ENCODE measurements at places on chromosomes 3 and 15.
A peak's percentile ranks its signal among the peaks of the same experiment; 100 is the strongest.

GRCh38 chr15:66647358-66647757 lies 54.7 kb upstream of the SMAD6 start:
- DNase-seq: no peak

GRCh38 chr3:84987706-84988504 lies 29.1 kb downstream of the CADM2 start:
- DNase-seq: no peak

GRCh38 chr15:69451951-69452691 lies 497 bp upstream of the RPLP1 start:
- peak; percentile 77 for DNase-seq

DNA sequence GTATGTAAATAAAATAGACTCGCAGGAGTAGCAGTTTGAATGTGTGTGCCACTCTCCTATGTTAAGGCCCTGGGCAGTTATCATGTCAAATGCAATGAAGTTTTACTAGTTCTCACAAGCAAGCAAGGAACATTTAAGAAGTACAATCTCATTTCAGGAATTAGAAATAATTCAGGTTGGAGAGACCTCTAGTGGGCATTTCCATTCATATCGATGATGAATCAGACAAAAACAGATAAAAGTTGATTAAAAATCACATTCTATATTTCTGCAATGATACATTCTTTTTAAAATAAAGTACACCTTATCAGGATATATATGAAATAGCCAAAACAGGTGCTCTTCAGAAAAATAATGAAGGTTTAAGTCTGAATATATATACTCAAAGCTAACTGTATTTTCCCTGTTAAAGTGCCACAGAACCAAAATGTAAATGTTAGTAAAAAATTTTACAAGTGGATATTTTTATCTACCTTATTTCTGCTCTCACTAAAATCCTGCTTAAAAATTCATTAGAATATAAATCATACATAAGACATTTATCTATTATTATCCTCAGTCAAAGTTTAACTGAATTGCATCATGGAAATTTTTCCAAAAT lies 492.4 kb upstream of the FRG2C start:
- no peak for DNase-seq

DNA sequence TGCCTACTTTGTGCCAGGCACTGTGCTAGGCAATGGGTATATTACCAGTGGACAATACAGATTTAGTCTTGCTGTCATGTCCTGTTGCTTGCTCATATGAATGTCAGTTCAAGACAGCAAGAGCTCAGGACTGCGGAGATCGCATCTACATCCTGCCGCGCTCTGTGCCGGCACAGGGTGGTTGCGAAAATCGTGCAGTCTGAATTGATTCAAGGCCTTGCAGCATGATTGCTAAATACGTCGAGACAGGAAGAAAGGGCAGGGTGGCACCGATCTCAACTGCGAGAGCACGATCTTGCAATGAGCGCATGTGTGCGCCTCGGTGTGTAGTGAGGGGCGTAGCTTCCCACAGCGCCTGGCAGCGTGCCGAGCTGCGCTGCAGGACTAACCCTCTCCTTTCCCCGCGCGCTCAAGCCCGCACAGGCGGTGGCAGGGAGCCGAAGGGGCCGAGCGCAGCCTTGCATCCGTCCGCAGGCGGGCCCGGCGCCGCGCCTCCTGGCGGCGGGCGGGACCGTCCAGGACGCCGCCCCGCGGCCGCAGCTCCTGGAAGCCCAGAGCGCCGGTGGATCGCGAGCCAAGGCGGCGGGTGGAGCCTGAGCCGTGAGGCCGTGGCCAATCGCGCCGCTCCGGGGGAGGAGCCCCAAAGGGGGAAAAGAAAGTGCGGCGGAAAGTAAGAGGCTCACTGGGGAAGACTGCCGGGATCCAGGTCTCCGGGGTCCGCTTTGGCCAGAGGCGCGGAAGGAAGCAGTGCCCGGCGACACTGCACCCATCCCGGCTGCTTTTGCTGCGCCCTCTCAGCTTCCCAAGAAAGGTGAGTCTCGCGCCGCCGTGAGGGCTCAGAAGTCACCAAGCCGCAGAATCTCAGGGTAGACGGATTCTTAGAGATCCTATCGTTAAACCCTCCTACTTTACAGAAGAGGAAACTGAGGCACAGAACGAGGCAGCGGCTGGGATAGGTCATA lies at the start of gene IL1RAP:
Gene IL1RAP, plus strand, starts transcription at position 677 of the 962 bp plus-strand sequence. CDS start 50,205 bp downstream, outside the sequence.
- DNase-seq: peak; percentile 92

DNA sequence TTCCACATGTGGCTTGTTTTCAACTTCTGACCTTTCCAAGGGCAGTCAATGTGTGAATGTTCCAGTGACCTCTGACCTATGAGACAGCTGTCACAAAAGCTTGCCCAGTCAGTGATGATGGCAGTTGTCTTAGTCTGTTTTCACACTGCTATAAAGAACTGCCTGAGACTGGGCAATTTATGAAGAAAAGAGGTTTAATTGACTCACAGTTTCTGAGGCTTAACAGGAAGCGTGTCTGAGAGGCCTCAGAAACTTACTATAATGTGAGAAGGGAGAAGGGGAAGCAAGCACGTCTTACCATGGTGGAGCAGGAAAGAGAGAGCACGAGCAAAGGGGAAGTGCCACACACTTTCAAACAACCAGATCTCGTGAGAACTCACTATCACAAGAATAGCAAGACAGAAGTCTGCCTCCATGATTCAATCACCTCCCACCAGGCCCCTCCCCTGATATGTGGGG lies 95.6 kb downstream of the ECT2 start:
- no peak for DNase-seq

DNA sequence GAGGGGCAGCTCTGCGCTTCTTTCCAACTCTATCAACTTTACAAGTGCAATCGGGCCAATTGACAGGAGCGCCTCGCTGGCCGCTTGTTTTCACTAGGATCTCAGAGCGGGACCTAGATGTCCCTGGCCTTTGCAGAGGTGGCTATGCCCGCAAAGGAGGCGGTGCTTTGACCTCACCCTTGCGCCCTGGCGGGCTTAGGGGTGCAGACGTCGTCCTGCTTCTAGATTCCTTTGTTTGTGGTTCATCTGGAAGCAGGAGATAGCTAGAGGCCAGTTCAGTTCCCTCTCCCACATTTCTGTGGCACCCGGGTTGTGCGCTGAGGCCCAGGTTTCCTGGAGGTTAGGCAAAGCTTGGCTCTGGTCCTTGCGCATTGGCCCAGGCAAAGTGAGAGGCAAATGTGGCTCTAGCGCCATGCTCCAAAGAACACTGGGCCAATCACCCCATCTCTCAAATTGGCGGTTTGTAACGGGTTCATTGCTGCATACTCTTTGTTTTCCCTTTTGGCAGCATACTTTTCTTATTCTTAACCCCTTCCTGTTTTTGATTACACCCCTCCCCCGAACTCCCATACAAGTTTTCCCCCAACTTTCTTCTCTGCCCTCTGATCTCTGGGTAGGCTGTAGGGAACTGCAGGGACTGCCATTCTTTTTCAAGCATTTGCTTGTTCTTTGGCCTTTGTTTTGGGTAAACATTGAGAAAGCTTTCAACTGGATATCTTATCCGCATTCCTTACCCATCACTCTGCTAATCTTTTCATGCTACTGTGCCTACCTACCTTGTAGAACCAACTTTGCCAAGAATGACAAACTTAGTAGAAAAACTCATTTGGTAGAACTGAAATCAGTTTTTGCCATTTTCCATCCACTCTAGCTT lies 1.4 kb downstream of the PPM1L start:
- DNase-seq: peak; percentile 57

DNA sequence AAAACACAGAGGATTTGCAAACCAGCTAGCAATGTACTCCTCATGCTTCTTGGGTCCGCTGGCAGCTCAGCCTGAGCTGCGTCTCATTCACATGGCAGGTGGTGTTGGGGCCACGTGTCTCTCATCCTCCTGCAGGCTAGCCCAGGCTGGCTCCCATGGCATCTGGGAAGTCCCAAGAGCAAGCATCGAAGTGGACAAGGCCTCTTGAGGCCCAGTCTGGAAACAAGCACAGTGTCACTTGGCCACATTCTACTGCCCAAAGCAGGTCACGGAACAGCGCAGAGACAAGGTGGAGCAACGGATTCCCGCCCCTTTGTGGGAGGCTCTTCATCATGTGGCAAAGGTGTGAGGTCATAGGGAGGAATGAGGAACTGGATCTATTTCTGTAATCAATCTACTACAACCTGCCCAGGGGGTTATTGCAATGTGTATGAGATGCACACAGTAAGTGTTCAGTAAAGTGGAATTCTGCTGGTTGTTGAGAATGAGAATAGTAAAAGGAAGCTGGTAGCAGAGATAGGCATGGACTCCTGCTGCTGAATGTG lies 128.3 kb downstream of the TPRA1 start:
- DNase-seq: no peak

- no peak for DNase-seq
Measured at GRCh38 chr3:101950985-101951733, 101.8 kb downstream of the NFKBIZ start.

DNA sequence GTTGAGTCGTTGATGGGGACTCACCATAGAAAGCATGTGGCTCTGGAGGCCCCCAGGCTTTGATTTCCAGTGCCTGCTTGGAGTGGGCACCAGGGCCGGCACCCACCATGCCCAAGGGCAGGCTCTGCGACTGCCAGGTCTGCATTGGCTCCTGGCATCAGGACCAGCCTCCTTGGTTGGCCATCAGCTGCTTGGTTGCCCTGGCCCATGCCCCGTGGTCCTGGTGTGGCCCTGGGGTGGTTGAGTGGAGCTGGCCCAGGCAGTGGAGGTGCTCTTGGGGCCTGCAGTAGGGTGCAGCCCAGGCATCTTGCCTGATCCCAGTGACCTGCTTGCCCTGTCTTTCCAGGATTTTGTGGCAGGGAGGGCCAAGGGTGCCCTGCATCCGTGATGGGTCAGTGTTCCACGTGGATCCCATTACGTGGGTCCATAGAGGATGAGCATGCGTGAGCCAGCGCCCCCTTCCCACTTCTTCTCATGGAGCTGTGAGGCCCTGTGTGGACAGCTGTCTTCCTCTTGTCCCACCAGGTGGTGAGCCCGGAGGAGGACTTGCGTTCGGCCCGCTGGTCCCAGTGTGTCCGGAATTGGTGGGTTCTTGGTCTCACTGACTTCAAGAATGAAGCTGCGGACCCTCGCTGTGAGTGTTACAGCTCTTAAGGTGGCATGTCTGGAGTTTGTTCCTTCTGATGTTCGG lies 187.0 kb downstream of the UBE3A start:
- peak; percentile 44 for DNase-seq

- no peak for DNase-seq
Measured at GRCh38 chr15:81024265-81024872, 23.6 kb downstream of the TLNRD1 start.

GRCh38 chr15:50107591-50108408 lies 11.2 kb downstream of the ATP8B4 start:
- DNase-seq: no peak

- DNase-seq: no peak
Measured at GRCh38 chr15:88022716-88023115, 233.8 kb downstream of the NTRK3 start.

DNA sequence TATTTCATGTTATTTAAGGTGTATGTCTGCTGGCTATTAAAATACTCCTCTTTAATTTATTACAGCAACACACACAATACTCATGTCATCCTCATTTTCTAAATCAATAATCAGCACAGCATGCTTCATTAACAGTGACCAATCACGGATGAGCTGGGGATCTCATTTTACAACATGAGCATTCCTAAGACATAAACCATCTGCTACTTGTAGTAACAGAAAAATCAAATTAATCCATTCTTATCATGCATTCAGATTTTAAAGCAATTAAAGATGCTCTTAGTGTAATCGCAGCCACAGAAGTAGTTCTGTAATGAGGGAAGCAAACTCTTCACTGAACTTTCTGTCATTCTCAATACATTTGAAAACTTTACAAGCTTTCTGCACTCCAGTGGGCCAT lies 191.1 kb downstream of the TBC1D5 start:
- no peak for DNase-seq

- DNase-seq: no peak
Measured at GRCh38 chr3:55014081-55014480, 86.2 kb upstream of the LRTM1 start.

DNA sequence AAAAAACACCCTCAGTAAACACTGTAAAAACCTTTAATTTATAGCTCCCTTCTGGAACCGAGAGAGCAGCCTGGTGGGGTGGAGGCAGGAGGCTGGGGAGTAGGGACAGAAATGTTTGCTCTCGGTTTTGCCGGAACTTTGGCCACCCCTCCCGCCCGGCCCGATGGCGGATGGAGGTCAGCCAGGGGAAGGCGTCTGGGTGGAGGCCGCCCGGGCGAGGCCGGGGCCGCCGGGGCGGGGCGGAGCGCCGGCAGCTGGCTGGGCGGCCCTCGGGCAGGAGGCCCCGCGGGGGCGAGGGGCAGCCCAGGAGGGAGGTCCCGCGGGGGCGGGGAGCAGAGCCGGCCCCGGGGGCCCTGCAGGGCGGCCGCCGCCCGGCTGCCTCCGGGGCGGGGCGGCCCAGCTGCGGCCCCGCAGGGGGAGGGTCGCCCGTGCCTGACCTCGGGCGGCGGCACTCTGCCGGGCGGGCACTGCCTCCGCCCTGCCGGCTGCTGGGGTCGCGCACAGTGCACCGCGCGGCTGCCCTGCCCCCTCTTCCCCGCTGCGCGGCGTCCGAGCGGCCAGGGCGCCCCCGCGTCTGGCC lies 829 bp upstream of the SKIL start:
- no peak for DNase-seq

Measured in activated CD8-positive, alpha-beta memory T cell treated with anti-CD3 and anti-CD28 coated beads for 24 hours (primary cell).